ENCODE measurements at places on chromosomes 2 and 18. TPM values are rescaled to one million over a fixed set of nuclear protein-coding genes. Genes with fewer than 3 reads are reported as not detected.

GULP1 gene
- 71.4 TPM for polyA plus RNA-seq

GLI2 gene
- 11.7 TPM for polyA plus RNA-seq

PARD6G gene
- polyA plus RNA-seq: 31.6 TPM

SOWAHC gene
- 19.7 TPM for polyA plus RNA-seq

SCG2 gene
- polyA plus RNA-seq: 0.35 TPM

DCC gene
- 7.9 TPM for polyA plus RNA-seq

TUBA3E gene
- polyA plus RNA-seq: not detected

PAX8 gene
- polyA plus RNA-seq: 294 TPM

MAL gene
- polyA plus RNA-seq: 345 TPM

LHCGR gene
- 0.29 TPM for polyA plus RNA-seq

- no peak for DNase-seq
These were observed 172.3 kb downstream of the ALPK2 start for GRCh38 chr18:58456625-58457024.

GRCh38 chr2:231677632-231678104 lies 30.7 kb upstream of the PTMA start:
- peak; percentile 81 for DNase-seq

DNA sequence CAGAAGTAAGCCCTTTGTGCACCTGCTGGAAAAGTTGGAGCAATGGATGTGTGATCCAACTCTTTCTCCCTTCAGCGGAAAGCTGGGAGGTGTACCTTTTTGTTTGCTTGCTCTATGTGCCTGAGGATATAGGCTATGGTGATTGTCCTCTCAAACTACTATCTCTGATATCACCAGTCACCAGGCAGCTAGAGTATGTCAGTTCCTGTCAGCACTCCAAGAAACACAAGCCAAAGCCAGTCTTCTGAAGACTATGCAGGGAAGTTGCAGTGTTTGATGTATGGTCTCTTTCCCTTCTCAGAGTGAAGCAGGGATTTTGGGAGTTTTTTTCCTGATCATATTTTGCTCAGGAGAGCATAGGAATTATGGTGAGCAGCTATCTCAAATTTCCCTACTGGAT lies 146.4 kb downstream of the PTH2R start:
- no peak for DNase-seq

GRCh38 chr2:63041592-63041991 lies 9.0 kb upstream of the OTX1 start:
- no peak for DNase-seq

GRCh38 chr18:45060102-45060501 lies 379.4 kb downstream of the SETBP1 start:
- DNase-seq: no peak

DNA sequence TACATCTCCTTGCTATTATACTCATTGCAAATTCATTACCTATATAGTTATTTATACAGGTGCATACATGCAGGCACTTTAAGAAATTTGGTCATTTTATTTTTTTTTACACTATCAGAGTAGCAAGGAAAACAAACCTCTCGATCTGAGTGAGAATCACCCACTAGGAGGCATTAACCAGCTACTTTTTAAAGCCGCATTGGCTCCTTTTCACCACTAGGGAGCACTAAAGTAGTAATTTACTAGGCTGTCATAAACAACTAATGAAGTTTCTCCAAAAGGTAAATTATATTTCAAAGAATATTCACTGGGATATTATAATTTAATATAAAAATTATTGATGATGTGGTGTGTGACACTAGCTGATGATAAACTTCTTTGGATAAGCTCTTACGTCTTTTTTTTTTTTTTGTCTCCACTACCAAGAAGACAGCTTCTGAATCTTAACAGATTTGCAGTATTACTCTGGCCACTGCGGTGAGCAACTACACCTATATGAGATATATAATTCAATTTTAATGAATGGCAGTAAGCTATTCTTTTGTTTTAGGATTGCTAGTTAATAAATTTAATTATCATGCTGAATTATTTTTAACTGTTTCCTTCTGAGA lies 101.9 kb downstream of the NOL4 start:
- no peak for DNase-seq

DNA sequence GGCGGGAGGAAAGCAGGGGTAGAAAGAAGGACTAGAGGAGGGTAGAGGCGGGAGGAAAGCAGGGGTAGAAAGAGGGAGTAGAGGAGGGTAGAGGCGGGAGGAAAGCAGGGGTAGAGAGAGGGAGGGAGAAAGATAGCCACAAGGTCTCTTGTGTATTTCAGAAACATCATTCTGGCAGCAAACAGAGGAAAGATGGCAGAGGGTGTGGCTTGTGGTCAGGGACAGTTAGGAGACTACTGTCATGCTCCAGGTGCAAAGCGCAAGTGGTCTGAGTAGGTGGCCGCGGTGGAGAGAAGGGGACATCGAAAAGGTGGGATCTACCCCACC lies 82.4 kb upstream of the TAF1B start:
- no peak for DNase-seq

- no peak for DNase-seq
These were observed 81.0 kb downstream of the EPC2 start for GRCh38 chr2:148725564-148725963.

DNA sequence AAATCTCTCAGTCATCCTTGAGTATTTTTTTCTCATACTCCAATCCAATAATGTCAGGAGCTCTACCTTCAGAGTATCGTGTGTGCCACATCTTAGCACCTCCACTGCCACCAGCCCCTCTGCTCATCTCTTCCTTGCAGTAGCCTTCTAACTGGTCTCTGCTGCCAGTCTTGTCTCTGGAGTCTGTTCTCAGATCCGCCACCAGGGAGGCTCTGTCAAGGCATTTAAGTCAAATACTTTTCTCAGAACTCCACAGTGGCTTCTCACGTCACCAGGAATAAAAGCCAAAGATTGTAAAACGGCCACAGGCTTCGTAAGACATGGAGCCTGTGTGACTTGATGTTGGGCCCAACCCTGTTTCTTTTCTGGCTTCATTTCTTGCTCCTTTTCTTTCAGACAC lies 7.1 kb downstream of the UNC50 start:
- no peak for DNase-seq

GRCh38 chr18:51603551-51603950 lies 406.1 kb upstream of the MEX3C start:
- DNase-seq: no peak

- DNase-seq: no peak
These were observed 954.7 kb upstream of the FANCL start for GRCh38 chr2:59195851-59196250.

DNA sequence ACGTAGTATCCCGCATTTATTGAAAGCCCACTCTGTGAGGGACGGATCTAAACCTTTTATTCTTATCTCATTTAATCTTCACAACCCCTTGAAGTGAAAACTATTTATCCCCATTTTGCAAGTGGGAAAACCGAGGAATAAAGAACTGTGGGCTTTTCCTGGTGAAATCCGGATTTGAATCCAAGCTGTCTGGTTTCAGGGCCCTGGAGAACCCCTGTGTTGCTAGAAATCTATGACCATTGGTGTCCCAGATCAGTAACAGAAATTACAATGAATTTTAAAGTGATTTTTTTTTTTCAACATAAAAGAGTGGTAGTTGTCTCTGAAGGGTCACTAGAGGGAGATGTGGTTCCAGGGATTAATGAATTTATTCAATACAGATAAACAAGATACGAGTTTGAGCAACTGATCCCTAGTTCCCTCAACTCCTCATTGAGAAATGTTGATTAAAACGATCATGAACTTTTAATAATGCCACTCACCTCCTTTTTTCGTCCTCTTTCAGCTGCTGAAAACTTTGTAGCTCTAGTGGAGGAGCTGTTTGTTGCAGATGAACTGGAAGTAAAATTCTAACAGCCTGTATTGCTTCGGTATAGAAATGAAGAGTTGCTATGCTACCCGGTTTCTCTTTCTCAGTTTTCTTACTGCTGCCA lies 940 bp downstream of the XRCC5 start:
- DNase-seq: no peak

- no peak for DNase-seq
These were observed 49.0 kb downstream of the FBXO36 start for GRCh38 chr2:229971298-229971790.

DNA sequence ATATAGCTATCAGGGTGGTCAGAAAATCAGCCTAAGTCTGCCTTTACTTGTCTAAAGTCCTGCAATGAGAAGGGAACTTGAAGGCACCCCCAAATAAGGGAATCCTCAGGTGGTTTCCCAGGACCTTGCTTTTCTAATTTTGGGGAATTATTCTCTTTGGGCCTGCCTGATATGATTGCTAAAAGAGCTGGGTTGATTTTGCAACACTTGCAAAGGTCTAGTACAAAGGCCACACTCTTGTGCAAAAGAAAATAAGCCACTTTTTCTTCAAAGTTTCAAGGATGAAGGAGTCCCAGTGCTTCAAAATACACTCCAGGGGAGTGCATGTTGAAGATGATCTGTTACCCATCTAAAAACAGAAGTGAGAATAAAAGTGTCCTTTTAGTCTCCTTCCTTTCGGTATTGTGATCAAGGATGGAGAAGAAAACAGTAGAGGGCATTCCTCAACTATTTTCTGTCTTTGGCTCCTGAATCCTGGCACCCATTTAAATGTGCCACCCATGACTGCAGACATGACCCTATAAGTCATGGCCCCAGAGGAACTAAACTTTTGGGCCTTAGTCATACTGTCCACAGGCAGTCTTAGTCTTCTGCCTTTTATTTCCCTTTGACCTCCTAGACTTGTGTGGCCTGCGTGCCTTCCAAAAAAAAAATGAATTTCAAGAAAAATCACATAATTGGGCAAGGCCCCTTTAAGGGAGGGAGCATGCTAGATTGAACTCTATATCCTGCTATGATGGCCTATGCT lies 5.1 kb downstream of the SULT1C3 start:
- DNase-seq: no peak

- DNase-seq: no peak
These were observed 115.2 kb downstream of the DIS3L2 start for GRCh38 chr2:232076736-232077135.

DNA sequence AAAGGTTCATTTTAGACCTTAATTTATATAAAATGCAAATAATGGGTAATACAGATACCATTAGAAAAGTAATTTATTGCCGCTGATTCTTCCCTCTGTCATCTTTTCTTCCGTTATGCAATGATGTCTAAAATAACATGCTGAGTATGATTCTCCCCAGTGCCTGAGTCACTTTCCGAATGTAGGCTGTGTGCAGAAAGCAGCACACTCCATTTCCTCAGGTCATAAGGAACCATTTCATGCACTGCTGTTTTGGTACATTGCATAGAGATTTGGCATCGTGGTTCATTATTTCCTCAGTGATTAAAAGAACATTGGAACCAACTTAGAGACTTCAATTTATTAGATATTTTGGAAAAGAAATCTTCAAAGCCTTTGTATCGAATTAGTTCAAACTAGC lies 173.5 kb downstream of the CDH2 start:
- DNase-seq: no peak

- no peak for DNase-seq
These were observed 305.7 kb upstream of the MYT1L start for GRCh38 chr2:2636813-2637212.

DNA sequence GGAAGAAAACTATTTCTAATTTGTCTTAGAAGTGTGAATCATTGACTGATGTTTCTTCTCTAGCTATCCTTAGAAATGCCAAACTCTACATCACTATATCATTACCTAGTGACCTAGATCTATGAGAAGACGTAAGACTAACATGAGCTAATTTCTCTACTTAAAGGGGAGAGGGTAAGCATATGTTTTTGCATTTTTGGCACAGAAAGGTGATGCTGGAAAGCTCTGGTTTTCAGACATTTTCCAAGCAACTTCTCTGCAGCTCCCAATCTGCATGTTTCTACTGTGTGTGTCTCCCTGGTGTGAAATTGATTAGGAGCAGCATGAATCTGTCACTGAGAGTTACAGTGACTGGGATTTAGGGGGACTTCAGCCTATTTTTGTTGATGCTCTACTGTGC lies 235.2 kb upstream of the LINC00305 start:
- DNase-seq: no peak

DNA sequence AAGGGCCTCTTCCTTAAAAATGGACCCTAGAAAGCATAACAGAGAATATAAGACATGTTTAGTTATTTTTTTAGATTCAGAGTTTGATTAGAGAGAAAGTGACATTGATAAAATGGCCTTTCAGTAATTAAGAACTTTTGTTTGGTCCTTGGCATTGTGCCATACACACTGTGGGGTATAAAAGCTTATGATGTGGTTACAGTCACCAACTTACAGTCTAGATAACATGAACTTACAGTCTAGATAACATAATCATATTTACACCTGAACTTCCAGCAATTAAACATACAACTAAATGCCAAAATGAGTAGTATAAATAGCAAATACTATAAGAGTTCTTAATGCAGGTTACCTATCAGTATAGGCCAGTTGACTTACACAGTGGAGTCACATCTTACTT lies 25.6 kb upstream of the EFEMP1 start:
- DNase-seq: no peak

- peak; percentile 32 for DNase-seq
These were observed 28.1 kb upstream of the PNPT1 start for GRCh38 chr2:55721596-55722215.
